ENCODE measurements at places on chromosomes 5 and 9. TPM values are rescaled to one million over a fixed set of nuclear protein-coding genes. Genes with fewer than 3 reads are reported as not detected.
A peak's percentile ranks its signal among the peaks of the same experiment; 100 is the strongest.

Gene GPR151
- not detected for total RNA-seq

DNA sequence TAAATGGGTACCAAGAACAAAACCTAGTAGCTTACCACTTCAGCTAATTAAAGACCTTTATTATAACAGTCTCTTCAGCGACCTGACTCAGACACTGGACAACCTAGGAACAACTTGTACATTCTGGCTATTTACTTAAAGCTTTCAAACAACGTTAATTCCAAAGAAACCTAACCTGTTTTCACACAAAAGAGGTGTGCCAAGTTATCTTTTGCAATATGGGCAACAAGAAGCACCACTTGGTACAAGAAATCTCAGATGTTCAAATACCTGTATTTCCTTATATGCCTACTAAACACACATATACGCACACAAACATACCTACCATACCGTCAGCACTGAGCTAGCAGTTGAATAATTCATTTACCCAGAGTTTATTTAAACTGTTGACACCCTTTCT, 23.0 kb downstream of the RNF145 start:
- H3K4me3 ChIP-seq = no peak overlapping the region
- H3K27me3 ChIP-seq = no peaks in the 10 kb centered on the region
- H3K4me1 ChIP-seq = no peaks in the 10 kb centered on the region

DNA sequence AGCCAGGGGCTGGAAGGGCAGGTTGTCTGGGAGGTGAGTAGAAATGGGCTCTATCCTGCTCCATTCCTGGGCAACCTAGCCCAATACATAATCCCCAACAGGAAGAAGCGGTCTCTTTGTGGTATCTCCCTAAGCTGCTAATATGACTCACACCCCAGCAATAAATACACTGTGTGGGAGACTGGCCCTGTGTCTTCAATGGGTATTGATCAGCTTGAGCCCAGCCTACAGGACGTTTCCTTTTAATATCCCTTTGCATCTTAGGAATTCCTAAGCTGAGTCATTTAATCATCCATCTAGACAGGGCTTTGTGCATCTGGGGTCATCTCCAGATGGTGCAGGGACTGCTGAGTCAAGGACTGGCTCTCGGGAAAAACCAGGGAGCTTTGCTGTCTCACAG, 207.0 kb upstream of the PANK3 start:
- no peak overlapping the region for H3K4me3 ChIP-seq
- no peaks in the 10 kb centered on the region for H3K4me1 ChIP-seq
- no peaks in the 10 kb centered on the region for H3K27me3 ChIP-seq
- H3K27ac ChIP-seq = no peak overlapping the region
- no peak for DNase-seq
- no peaks in the 10 kb centered on the region for H3K36me3 ChIP-seq

GRCh38 chr5:68086857-68087256, 128.7 kb upstream of the PIK3R1 start:
- no peaks in the 10 kb centered on the region for H3K4me1 ChIP-seq
- no peak for DNase-seq
- H3K27me3 ChIP-seq = peaks cover 1% of the 10 kb centered on the region
- H3K4me3 ChIP-seq = no peak overlapping the region
- H3K36me3 ChIP-seq = no peaks in the 10 kb centered on the region

GRCh38 chr5:112245656-112246055, 173.4 kb downstream of the EPB41L4A start:
- peaks cover 1% of the 10 kb centered on the region for H3K27me3 ChIP-seq
- no peaks in the 10 kb centered on the region for H3K4me1 ChIP-seq
- DNase-seq = no peak
- no peaks in the 10 kb centered on the region for H3K36me3 ChIP-seq
- H3K4me3 ChIP-seq = no peak overlapping the region

DNA sequence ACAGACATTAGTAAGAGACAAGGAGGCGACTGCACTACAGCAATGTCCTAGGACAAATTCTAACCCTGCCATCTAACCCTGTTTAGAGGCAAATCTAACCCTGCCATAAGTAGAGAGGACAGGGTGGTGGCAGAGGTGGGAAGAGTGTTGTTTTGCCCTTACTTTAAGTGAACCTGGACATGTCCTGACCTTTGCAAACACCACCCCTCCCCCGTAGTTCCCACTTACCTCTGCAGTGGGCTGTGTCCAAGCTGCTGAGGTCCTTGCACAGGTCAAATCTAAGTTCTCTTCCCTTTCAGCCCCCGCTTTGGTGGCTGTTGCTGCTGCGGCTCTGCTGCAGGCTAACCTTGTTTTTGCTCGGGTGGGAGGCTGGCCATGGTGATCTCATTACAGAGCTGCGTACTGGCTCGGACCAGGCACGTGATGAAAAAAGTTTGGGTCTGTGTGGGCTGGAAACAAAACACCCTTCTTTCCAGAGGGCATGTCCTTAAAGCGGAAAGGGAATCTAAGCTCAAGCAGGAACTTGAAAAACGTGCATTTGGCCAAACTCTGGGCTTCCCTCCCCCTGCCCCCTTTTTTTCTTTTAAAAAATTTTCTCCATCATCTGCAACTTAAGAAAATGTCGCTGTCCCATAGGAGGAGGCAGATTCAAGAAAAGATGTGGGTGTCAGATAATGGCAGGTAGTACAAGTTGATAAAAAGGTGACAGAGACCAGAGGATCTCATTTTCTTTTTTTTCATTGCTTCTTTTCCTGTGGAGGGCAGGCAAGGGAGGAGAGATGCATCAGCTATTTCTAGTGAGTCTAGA, at the start of gene FAXDC2:
TSS of gene FAXDC2 (minus strand) at position 349 of the 808 bp plus-strand sequence. CDS start 12,425 bp downstream, outside the sequence.
- H3K27ac ChIP-seq = peak within 1 kb of the TSS; percentile 76
- DNase-seq = peak; percentile 68
- no peaks in the 10 kb centered on the region for H3K4me1 ChIP-seq
- H3K4me3 ChIP-seq = peak within 1 kb of the TSS; percentile 58

- no peaks in the 10 kb centered on the region for H3K36me3 ChIP-seq
- H3K4me1 ChIP-seq = no peaks in the 10 kb centered on the region
- no peak for DNase-seq
- no peak overlapping the region for H3K4me3 ChIP-seq
These were observed 27.9 kb upstream of the TGFBI start for GRCh38 chr5:136000932-136001331.

- H3K4me3 ChIP-seq = no peak overlapping the region
- H3K4me1 ChIP-seq = no peaks in the 10 kb centered on the region
- no peak overlapping the region for H3K27ac ChIP-seq
These were observed 375.5 kb downstream of the TLE1 start for GRCh38 chr9:81313877-81314276.

Gene PCDHGA9
- 1.1 TPM for total RNA-seq

Gene FCN1
- not detected for total RNA-seq

GRCh38 chr5:53167836-53168235, 58.3 kb upstream of the MOCS2 start:
- no peaks in the 10 kb centered on the region for H3K4me1 ChIP-seq
- DNase-seq = no peak
- no peaks in the 10 kb centered on the region for H3K27me3 ChIP-seq

Gene PFN3
- not detected for total RNA-seq

GRCh38 chr5:141515141-141515540, 26.3 kb downstream of the PCDHGC5 start:
- peaks cover 18% of the 10 kb centered on the region for H3K36me3 ChIP-seq
- no peak overlapping the region for H3K4me3 ChIP-seq
- no peak overlapping the region for H3K27ac ChIP-seq
- H3K4me1 ChIP-seq = peaks cover 8% of the 10 kb centered on the region

Measured in H1 (cell line).